Naive thymus-derived CD8-positive, alpha-beta T cell (primary cell): ENCODE measurements at places on chromosomes 5 and 9.

- no peak for DNase-seq
Observed at GRCh38 chr5:78339617-78340436, 20.6 kb upstream of the SCAMP1 start.

- DNase-seq = no peak
Observed at GRCh38 chr5:77202145-77202544, 8.3 kb upstream of the PDE8B start.

- no peak for DNase-seq
Observed at GRCh38 chr9:11190719-11191118, 577.9 kb upstream of the PTPRD start.

DNA sequence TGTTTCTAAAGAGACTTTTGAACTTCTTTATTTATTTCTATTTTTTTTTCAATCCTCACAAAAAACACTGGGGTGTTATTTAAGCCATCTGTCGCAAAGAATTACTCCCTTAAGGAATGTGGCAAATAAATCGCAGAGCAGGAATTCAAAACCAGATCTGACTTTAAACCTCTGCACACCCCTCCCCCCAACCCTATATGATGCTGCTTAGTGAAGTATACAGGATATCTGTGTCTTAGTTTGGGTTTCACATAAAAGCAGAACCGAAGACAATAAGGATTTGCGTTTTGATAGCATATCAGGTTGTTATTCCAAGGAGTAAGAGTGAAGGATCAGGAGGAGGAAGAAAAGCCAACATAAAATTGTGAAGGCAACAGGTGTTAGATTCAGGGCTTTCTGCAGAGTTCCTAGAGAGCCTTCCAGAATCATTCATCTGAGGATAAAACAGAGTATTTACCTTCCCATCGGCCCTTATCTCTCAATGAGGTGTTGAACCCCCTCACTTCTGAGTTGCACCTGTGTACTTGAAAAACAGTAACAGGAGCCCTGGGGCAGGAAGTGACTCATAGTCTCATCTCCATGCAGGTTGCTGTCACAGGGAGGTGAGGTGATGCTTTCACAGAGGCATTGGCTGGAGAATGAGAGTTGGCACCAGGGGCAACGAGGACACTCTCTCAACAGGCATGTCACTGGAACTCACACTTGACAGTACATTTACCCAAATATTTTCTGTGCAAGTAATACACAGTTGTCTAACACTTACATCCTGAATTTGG, 33.5 kb upstream of the DMRT3 start:
- no peak for DNase-seq

DNA sequence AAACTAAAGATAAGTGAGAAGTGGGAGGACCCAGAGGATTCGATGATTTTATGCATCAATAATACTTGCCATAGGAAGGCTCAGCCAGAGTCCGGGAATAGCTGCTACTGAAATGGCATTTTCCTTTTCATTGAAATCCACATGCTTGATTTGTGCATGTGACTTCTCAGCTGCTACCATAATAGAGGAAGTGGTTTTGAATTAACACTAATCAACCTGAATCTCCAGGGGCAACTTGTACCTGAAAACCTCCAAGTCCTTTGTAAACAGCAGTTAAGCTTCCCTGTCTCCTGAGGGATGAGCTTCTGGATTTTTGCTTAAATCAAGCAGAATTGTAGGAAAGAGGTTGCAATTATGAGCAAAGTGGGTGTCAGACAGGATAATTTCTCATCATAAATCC, 124.9 kb downstream of the PPP2R2B start:
- DNase-seq = no peak

- peak; percentile 33 for DNase-seq
Observed at GRCh38 chr9:98807070-98807813, at the start of gene GALNT12. GALNT12 (plus strand) TSS chr9:98807670; CDS start chr9:98807699, 29 bp downstream.

DNA sequence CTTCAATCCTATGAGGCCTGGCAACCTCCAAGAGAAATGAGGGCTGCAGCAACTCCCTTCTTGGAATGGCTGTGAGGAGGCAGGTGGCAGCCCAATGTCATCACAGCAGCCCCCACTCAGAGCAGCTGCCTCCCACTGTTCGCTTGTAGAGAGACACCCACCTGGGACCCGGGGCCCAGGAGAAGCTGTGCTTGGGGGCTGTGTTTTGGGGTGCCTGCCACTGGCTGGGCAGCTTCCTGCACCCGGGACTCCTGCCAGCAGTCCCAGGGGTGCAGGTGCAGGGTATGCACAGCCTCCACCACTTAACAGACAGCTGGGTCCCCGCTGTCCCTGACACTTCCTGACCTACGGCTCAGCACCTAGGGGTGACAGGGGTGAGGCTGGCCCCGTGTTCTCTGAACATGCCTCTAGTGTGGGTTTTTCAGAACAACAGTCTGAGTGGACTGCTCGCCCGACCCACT, 26.2 kb downstream of the NIPAL4 start:
- no peak for DNase-seq

- DNase-seq = no peak
Observed at GRCh38 chr5:59416451-59416850, 477.1 kb downstream of the PDE4D start.

- no peak for DNase-seq
Observed at GRCh38 chr5:16508730-16509531, 43.3 kb upstream of the ZNF622 start.
